Kidney (tissue), 22 donors: ENCODE measurements at places on chromosomes 4 and X. TPM values are rescaled to one million over a fixed set of nuclear protein-coding genes. Genes with fewer than 3 reads are reported as not detected.

The CHRDL1 gene
- 18.3 TPM for polyA plus RNA-seq

GRCh38 chrX:9416562-9417348, 48.1 kb upstream of the TBL1X start:
- DNase-seq = no peak

GRCh38 chrX:14194711-14195110, 165.0 kb upstream of the GEMIN8 start:
- peak; percentile 15 for DNase-seq

The CRMP1 gene
- 0.26 TPM for polyA plus RNA-seq

The SPRY1 gene
- polyA plus RNA-seq = 18.3 TPM

The DDX53 gene
- not detected for polyA plus RNA-seq

GRCh38 chrX:148288451-148288850, 212.0 kb upstream of the AFF2 start:
- DNase-seq = no peak

The TMEM175 gene
- 26.0 TPM for polyA plus RNA-seq

DNA sequence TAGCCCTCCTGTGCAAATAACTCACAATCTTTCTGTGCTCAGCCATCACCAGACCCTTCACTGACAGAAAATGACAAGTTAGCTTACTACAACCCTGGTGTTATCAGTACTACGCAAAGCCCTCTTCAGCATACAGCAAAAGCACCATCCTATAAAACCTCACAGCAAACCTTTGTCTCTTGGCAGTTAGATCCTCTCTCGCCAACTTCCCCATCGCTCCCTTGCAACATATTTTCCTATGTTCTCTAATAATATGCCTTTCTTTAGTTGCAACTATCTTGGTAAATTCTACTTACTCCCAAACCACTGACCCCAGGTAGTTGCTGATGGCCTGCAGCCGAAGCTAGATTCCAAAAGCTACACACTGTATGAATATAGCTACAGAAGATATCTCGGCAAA, 856.9 kb upstream of the FRG1 start:
- DNase-seq = no peak

DNA sequence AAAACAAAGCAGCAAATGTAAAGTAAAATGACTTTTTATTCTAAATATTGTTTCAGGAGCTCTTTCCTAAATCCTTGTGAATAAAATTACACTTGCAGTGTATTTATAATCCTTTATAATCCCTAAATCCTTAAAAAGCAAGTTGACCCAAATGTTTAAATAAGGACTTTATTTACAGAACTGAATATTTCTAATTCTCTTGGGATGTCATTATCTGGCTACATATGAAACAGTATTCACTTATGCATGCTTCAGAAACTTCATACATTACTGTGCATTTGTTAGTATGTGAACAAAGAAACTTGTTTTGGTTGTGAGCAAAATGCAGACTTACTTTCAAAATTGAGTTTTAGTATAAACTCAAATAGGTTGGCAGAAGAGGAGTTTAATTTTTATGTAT, 49.2 kb downstream of the PTTG2 start:
- no peak for DNase-seq

GRCh38 chr4:153232768-153233167, 28.5 kb downstream of the TRIM2 start:
- peak; percentile 39 for DNase-seq

- no peak for DNase-seq
These were observed 28.9 kb downstream of the OFD1 start for GRCh38 chrX:13763489-13763888.
